ENCODE measurements at places on chromosomes 5 and 9. TPM values are rescaled to one million over a fixed set of nuclear protein-coding genes. Genes with fewer than 3 reads are reported as not detected.
A peak's percentile ranks its signal among the peaks of the same experiment; 100 is the strongest.

DNA sequence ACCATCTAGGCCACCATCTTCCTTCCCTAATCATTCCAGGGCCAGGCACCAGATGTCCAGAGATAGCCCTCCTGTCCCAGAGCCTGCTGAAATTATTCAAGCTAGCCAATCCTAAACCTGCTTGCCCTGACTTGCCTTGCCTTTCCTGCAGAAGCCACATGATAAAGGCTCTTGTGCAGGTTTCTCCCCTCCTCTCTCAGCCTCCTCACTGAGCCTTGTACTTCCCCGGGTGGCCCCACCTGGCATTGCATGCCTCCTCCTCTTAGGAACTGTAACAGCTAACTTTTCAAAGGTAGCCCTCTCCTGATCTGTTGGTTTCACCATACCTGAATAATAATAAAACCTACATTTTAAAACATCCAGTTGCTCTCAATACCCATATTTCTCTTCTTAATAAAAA lies 42.6 kb downstream of the DIRAS2 start:
- H3K4me1 ChIP-seq, result no peaks in the 10 kb centered on the region
- no peak for DNase-seq
- H3K36me3 ChIP-seq, result no peaks in the 10 kb centered on the region
- peaks cover 2% of the 10 kb centered on the region for H3K27me3 ChIP-seq
- no peak overlapping the region for H3K4me3 ChIP-seq
- no peak overlapping the region for H3K27ac ChIP-seq

The MVB12B gene
- 2.0 TPM for total RNA-seq

The PCDHGC4 gene
- 0.31 TPM for total RNA-seq

- peaks cover 70% of the 10 kb centered on the region for H3K36me3 ChIP-seq
- no peak for DNase-seq
- H3K4me1 ChIP-seq, result peaks cover 79% of the 10 kb centered on the region
- no peak overlapping the region for H3K4me3 ChIP-seq
- no peaks in the 10 kb centered on the region for H3K27me3 ChIP-seq
Observed at GRCh38 chr5:170273968-170274710, 23.4 kb downstream of the LCP2 start.

DNA sequence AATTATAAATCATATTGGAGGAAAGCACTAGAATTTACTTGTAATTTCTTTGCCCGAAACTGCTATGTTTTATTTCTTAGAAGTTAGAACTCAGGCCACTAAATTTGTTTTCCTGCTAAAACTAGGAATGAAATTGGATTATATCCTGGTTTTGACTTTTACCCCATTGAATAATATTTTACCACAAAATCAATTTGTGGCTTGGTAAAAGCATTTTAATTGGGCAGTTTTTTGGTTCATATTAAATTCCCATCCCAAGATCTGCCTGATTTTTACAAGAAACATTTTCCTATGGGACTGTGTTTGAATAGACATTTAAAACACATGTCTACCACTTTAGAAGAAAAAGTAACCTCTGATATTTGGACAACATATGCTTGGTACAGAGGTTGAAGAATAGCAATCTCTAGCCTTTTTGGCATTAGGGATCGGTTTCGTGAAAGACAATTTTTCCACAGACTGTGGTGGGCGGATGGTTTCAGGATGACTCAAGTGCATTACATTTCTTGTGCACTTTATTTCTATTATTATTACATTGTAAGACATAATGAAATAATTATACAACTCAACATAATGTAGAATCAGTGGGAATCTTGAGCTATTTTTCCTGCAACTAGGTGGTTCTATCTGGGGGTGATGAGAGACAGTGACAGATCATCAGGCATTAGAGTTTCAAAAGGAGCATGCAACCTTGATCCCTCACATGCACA lies 565.6 kb downstream of the PRR16 start:
- no peaks in the 10 kb centered on the region for H3K36me3 ChIP-seq
- no peaks in the 10 kb centered on the region for H3K27me3 ChIP-seq
- no peak overlapping the region for H3K4me3 ChIP-seq
- DNase-seq, result no peak
- H3K4me1 ChIP-seq, result no peaks in the 10 kb centered on the region

GRCh38 chr5:140261403-140262171 lies 41.3 kb downstream of the PFDN1 start:
- H3K36me3 ChIP-seq, result no peaks in the 10 kb centered on the region
- no peaks in the 10 kb centered on the region for H3K27me3 ChIP-seq
- H3K4me1 ChIP-seq, result no peaks in the 10 kb centered on the region
- H3K4me3 ChIP-seq, result no peak overlapping the region

GRCh38 chr5:55897206-55897894 lies 46.2 kb downstream of the IL31RA start:
- DNase-seq, result no peak
- no peaks in the 10 kb centered on the region for H3K27me3 ChIP-seq
- no peak overlapping the region for H3K4me3 ChIP-seq
- no peaks in the 10 kb centered on the region for H3K36me3 ChIP-seq
- H3K4me1 ChIP-seq, result peaks cover 11% of the 10 kb centered on the region
- H3K27ac ChIP-seq, result no peak overlapping the region

The SLC36A3 gene
- not detected for total RNA-seq

DNA sequence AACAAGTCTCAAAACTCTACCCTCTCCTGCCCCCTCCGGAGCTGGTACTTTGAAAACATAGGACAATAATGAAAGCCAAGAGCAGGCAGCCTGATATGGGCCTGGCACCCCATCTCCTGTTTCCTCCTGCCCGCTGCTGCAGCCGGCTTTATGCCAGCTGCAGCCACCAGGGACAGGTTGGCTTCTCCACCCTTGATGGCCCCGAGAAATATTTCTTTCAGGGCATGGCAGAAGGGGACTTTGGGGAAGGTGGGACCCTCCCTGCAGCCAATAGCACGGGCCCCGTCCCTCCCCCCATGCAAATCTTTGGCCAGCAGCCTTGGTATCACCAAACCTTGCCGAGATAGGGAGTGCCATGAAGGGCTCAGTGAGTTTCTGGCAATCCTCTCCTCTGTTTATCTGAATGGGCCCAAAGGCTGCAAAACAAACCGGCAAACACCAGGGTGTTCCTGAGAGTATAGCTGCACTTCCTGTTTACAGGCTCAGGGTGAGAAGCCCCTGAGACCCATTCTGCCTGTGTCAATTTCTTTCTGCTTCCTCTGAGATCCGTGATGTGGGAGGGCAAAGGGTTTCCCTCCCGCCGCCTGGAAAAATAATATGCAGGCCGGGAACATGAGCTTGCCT lies 73.4 kb upstream of the BOD1 start:
- H3K36me3 ChIP-seq, result no peaks in the 10 kb centered on the region
- no peak overlapping the region for H3K4me3 ChIP-seq
- no peaks in the 10 kb centered on the region for H3K27me3 ChIP-seq
- H3K27ac ChIP-seq, result no peak overlapping the region
- DNase-seq, result no peak

GRCh38 chr5:141508798-141509611 lies 20.1 kb downstream of the PCDHGC5 start:
- H3K4me3 ChIP-seq, result no peak overlapping the region
- no peak overlapping the region for H3K27ac ChIP-seq
- H3K4me1 ChIP-seq, result peaks cover 42% of the 10 kb centered on the region
- no peak for DNase-seq
- no peaks in the 10 kb centered on the region for H3K27me3 ChIP-seq
- no peaks in the 10 kb centered on the region for H3K36me3 ChIP-seq

DNA sequence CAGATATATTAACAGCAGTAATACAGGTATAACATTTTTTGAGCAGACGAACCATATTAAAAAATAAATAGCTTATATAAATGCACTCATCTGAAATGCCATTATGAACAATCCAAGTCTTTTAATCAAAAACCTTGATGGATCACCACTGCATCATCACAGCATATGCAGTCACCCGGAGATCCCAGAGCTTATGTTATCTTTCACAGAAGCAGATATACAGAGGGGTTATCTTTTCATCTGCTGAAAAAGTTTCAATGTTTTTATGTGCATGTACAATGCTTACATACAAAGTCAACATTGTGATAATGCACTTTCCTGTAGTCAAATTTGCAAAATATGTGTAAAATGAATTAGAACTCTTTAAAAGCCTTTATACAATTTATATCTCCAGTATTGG lies 211.9 kb downstream of the FBXL7 start:
- H3K4me1 ChIP-seq, result no peaks in the 10 kb centered on the region
- H3K27me3 ChIP-seq, result no peaks in the 10 kb centered on the region
- H3K4me3 ChIP-seq, result no peak overlapping the region
- no peak overlapping the region for H3K27ac ChIP-seq
- H3K36me3 ChIP-seq, result no peaks in the 10 kb centered on the region

GRCh38 chr5:32810804-32811203 lies 99.7 kb downstream of the NPR3 start:
- H3K4me3 ChIP-seq, result no peak overlapping the region
- peaks cover 3% of the 10 kb centered on the region for H3K4me1 ChIP-seq
- H3K36me3 ChIP-seq, result no peaks in the 10 kb centered on the region
- no peaks in the 10 kb centered on the region for H3K27me3 ChIP-seq
- DNase-seq, result no peak
- H3K27ac ChIP-seq, result no peak overlapping the region

- H3K27ac ChIP-seq, result no peak overlapping the region
- H3K4me1 ChIP-seq, result peaks cover 5% of the 10 kb centered on the region
- no peaks in the 10 kb centered on the region for H3K36me3 ChIP-seq
- H3K4me3 ChIP-seq, result no peak overlapping the region
- peaks cover 9% of the 10 kb centered on the region for H3K27me3 ChIP-seq
- no peak for DNase-seq
Observed at GRCh38 chr9:130429831-130430230, 14.9 kb upstream of the ASS1 start.

GRCh38 chr5:64969578-64969977 lies 200.8 kb downstream of the CWC27 start:
- DNase-seq, result no peak
- H3K27ac ChIP-seq, result no peak overlapping the region
- no peak overlapping the region for H3K4me3 ChIP-seq
- H3K36me3 ChIP-seq, result peaks cover 3% of the 10 kb centered on the region
- H3K4me1 ChIP-seq, result no peaks in the 10 kb centered on the region
- H3K27me3 ChIP-seq, result no peaks in the 10 kb centered on the region

DNA sequence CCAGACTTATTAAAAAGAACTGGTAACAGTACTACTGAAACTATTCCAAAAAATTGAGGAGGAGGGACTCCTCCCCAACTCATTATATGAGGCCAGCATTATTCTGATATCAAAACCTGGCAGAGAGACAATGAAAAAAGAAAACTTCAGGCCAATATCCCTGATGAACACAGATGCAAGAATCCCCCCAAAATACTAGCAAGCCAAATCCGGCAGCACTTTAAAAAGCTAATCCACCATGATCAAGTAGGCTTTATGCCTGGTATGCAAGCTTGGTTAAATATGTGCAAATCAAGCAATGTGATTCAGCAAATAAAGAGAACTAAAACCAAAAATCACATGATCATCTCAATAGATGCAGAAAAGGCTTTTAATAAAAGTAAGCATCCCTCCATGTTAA lies 2271.0 kb upstream of the C9orf72 start:
- no peak overlapping the region for H3K4me3 ChIP-seq
- H3K4me1 ChIP-seq, result no peaks in the 10 kb centered on the region
- H3K27ac ChIP-seq, result no peak overlapping the region
- no peak for DNase-seq
- no peaks in the 10 kb centered on the region for H3K36me3 ChIP-seq

DNA sequence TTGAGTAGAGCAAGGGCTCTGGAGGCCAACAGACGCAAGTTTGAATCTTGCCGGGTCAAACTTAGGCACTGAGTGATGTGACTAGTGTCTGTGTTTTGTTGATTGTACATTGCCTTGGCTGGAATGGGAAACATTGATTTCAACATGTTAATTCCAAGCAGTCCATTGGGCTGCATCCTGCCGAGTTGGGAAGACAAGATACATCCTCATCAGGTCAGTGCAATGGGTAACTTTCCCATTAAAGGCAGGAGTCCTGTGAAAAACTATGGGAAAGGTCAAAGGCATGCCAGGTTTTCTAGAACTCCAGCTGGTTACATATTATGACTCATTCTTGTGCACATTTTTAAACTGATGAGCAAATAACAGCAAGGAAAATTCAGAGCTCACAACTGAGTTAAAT lies 126.5 kb upstream of the ABCA1 start:
- H3K27me3 ChIP-seq, result no peaks in the 10 kb centered on the region
- no peak overlapping the region for H3K4me3 ChIP-seq
- H3K4me1 ChIP-seq, result no peaks in the 10 kb centered on the region
- H3K36me3 ChIP-seq, result no peaks in the 10 kb centered on the region
- no peak for DNase-seq

GRCh38 chr9:112166176-112167140 lies 8.6 kb downstream of the SUSD1 start:
- no peaks in the 10 kb centered on the region for H3K27me3 ChIP-seq
- no peak overlapping the region for H3K27ac ChIP-seq
- H3K4me1 ChIP-seq, result peaks cover 24% of the 10 kb centered on the region
- DNase-seq, result peak; percentile 5

The PTGER4 gene
- 112 TPM for total RNA-seq

- no peaks in the 10 kb centered on the region for H3K27me3 ChIP-seq
- no peaks in the 10 kb centered on the region for H3K4me1 ChIP-seq
- H3K4me3 ChIP-seq, result no peak overlapping the region
- DNase-seq, result no peak
Observed at GRCh38 chr5:120895660-120896059, 431.6 kb downstream of the PRR16 start.

The ARHGEF37 gene
- 2.6 TPM for total RNA-seq

The GRXCR2 gene
- not detected for total RNA-seq

The DPYSL3 gene
- not detected for total RNA-seq

GRCh38 chr5:77337686-77338085 lies 127.2 kb downstream of the PDE8B start:
- no peaks in the 10 kb centered on the region for H3K27me3 ChIP-seq
- no peak overlapping the region for H3K27ac ChIP-seq
- DNase-seq, result no peak
- H3K4me1 ChIP-seq, result no peaks in the 10 kb centered on the region
- H3K36me3 ChIP-seq, result no peaks in the 10 kb centered on the region

DNA sequence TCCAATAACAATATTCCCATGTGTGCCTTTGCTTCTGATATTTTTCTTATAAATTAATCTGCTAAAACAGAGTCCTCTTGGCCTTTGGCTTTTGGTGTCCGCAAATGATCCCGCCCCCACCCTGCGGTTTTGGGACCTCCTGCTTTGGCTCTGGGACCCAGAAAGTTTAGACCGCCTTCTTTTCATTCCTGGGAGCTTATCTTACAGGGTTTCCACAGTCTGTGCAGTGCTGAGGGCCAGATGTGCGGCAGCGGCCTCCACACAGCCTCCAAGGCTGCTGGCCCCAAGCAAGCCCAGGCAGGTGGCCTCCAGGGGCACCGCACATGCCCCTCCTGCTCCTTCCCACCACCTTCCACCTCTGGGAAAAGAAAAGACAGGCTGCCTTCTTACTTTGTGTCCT lies 191.5 kb downstream of the ERCC6L2 start:
- no peak for DNase-seq
- H3K4me1 ChIP-seq, result no peaks in the 10 kb centered on the region

Measured in natural killer cell (primary cell).